EL (cell line): ENCODE measurements at places on chromosomes 13 and 19.
A peak's percentile ranks its signal among the peaks of the same experiment; 100 is the strongest.

DNA sequence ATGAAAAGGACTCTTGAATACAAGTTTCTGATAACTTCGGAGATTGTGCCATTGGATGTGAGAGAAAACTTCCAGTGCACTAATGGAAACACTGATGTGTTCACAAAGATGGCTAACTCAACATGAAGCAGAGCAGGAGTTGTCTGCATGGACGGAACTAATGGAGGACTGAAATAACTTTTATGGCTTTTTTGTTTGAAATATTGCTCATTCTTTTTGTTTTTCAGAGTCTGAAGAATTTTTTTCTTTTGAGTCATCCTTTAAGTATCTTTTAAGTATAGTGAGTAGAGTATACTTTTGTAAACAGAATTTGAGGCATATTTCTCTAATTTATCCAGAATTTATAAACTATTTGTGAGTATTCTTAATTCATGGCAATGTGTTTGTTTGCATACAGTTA is 25.7 kb downstream of the CRYL1 start:
- peak; percentile 24 for DNase-seq

DNA sequence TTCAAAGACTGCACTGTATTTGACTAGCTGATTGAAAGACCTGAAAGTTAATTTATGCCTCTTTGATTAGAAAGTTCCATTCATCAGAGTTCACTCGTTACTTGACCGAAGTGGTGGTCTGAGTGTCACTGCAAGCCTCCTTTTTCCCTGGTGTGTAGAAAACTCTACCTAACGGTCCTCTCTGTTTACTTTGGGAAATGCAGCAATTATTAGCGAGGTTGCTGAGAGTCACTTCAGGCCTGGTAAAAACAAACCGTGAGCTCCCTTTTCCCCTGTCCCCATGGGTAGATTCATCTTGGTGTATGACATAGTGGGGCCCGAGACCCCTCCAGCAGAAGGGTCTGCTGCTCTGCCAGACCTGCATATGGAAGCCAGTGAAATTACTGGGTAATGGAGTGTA is 126.8 kb upstream of the RNF113B start:
- no peak for DNase-seq

DNA sequence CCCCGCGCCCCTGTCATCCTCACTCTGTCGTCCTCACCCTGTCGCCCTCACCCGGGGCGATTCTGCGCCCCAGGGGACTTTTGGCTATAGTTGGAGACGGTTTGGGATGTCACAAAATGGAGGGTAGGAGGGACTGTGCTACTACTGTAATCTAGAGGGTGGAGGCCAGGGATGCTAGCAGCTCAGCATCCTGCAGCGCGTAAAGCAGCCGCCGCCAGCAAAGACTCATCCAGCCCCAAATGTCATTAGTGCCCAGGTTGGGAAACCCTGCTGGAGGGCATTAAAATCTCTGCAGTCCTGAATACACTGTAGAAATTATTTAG is 362 bp downstream of the ZNF557 start:
- no peak for DNase-seq

- no peak for DNase-seq
Observed at GRCh38 chr19:13830114-13830740, 35.0 kb downstream of the ZSWIM4 start.

DNA sequence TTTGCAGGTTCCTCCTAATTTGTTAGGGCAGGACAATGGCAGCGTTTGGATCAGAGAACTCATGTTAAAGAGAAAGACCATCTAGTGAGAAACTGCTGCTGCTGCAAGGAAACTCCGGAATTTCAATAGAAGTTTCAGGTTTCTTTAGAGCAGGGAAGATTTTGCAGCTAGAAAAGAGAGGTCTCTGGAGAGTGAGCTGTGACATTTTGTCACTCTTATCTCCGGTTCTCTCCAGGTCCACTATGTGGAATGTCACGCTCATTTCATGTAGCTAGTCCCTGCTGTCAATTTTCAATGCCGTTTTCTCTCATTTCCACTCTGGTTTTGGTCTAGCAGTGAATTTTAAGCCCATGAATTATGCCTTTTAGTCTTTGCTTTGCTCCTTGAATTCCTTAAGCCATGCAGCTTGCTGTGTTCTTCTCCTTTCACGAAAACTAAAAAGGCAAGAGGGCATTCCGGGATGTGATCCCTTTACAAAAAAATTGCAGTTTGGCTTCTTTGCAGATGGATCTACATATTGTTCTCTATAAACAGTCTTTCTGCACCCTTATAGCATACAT is 46.7 kb upstream of the POSTN start:
- DNase-seq = no peak

GRCh38 chr19:5792224-5792623 is 1.3 kb upstream of the DUS3L start:
- no peak for DNase-seq
